ENCODE measurements at places on chromosomes 13 and 19.

- DNase-seq = no peak
These were observed 161.1 kb downstream of the SLC7A1 start for GRCh38 chr13:29434217-29434945.

GRCh38 chr13:96994858-96995243, 575 bp upstream of the OXGR1 start:
- DNase-seq = no peak

- no peak for DNase-seq
These were observed 200.8 kb downstream of the RGCC start for GRCh38 chr13:41658057-41658661.

GRCh38 chr13:33229446-33230177, 55.9 kb downstream of the STARD13 start:
- no peak for DNase-seq

DNA sequence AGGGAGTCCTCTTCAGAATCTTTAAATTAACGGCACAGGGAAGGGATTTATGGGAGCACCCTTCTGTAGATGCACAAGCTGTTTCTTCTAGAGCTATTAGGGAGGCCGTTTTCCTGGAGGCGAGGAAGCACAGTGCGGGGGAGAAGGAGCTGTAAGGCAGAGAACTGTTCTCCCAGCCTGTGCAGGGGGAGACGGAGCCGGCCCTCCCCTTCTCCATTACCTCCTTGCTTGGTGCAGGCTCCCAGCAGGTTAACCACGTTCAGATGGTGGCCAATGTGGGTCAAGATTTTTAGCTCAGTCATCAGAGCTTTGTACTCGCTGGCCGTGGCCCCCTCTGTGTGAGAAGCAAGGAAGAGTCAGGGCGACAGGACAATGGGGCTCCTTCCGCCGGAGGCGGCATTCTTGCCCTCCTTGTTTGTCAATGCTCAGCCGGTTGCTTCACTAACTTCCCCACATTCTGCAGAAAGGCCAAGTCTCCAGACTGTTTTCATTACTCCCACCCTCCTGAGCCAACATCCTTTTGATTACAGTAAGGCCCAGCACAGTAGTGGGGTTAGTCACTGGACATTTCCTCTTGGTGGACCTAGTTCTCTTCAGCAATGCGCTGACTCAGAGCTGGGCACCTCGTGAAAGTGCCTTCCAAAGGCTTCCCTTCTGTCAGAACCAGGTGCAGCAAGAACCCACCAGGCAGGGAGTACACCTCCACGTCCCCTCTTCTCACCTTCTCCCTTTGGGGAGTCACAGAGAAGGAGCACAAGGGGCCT, 165.4 kb downstream of the FLT1 start:
- DNase-seq = no peak

DNA sequence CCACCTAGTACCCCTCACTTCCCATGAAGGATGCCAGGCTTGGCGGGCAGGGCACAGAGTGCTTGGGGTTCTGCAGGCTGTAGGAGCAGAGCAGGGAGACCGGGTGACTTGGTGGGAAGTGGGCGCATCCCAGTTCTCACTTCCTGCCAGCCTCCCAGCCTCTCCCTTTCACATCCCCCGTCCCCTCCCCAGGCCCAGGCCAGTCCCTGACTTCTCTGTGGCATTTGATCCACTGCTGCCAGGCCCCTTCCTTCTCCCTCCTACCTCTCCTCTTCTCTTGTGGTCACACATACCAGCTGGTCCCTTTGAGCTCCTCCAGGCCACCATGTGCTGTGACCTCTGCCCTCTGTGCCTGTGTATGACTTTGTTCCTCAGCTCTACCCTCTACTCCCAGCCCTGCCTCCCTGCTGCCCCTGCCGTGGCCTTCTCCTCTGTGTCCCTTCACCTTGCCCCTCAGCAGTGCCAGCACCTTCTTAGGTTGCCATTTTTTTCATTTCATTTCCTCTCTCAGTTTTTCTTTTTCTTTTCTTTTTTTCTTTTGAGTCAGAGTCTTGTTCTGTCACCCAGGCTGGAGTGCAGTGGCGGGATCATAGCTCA, 19.5 kb downstream of the MYO1F start:
- DNase-seq = no peak

Data from CD4-positive, alpha-beta T cell treated with Interleukin-2 at 100 ng/mL for 4 hours (primary cell).